ENCODE measurements at places on chromosomes 5 and 9.

DNA sequence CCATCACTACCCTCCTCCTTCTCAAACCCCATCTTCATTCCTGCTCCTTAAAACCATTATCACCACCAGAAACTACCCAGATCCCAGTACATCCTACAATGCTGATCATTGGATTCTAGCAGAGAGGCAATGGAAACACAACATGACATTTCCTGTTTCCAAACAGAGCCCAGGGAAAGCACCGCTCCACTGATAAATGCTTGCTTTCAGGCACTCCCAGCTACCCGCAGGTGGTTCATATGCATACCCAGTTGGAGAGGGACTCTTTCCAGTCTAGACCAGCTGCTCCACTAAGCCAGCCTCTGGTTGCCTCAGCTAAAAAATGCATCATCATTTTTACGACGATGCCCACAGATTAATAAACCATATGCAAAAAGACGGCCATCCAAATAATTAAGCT is 39.2 kb upstream of the ACO1 start:
- DNase-seq, result no peak

GRCh38 chr5:60842871-60843385 is 1.1 kb downstream of the ELOVL7 start:
- no peak for DNase-seq

DNA sequence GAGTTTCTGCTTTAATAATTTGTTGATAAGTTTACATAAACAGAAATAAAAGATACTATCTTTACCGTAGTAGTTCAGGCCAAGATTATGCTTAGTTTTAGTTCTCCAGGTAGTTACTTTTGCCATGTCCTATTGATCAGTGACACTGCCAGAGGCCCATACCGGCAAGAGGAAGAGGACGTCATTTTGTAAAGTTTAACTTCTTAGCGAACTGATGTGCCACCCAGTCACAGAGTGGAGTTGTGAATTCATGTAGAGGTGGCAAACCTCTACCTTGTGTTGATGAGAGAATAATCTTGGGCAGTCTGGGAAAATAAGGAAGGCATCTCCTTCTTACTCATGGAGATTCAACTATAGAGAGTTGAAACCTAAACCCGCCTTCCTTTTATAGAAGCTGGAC is 21.8 kb downstream of the RGMB start:
- DNase-seq, result no peak

- no peak for DNase-seq
Measured at GRCh38 chr9:80218328-80218727, 646.6 kb downstream of the TLE4 start.

- DNase-seq, result no peak
Measured at GRCh38 chr9:80143899-80144298, 572.1 kb downstream of the TLE4 start.

- no peak for DNase-seq
Measured at GRCh38 chr5:27682600-27682999, 644.2 kb upstream of the CDH9 start.
